Tibial artery (tissue), 4 donors: ENCODE measurements at places on chromosomes 12 and 14.

- DNase-seq: no peak
- peaks cover 3% of the 10 kb centered on the region for H3K27me3 ChIP-seq
- no peaks in the 10 kb centered on the region for H3K36me3 ChIP-seq
These were observed 693.9 kb downstream of the MED13L start for GRCh38 chr12:115583591-115583990.

DNA sequence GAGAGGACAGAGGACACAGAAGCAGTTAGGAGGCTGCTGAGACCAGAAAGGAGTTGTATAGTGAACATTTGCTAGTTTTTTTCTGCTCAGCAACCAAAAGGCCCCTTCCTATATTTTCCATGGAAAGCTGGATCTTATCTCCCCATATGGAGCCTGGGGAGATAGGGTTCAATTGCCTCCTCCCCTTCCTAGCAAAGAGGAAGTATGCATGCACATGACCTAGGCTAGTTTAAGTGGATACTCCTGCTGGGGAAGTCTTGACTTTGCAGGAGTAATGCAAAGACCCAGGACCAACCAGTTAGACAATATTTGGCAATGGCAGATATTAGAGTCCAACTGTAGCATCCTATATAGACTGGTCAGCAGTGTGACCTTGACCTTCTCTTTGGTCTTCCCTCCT lies 15.1 kb downstream of the CHD8 start:
- no peak overlapping the region for H3K4me3 ChIP-seq
- DNase-seq: no peak
- H3K27ac ChIP-seq: no peak overlapping the region
- H3K36me3 ChIP-seq: no peaks in the 10 kb centered on the region
- H3K4me1 ChIP-seq: peaks cover 16% of the 10 kb centered on the region
- no peaks in the 10 kb centered on the region for H3K27me3 ChIP-seq

- H3K27me3 ChIP-seq: no peaks in the 10 kb centered on the region
- no peak for DNase-seq
- H3K4me3 ChIP-seq: no peak overlapping the region
- H3K27ac ChIP-seq: no peak overlapping the region
- H3K36me3 ChIP-seq: no peaks in the 10 kb centered on the region
These were observed 95.9 kb downstream of the OTOGL start for GRCh38 chr12:80195074-80195726.

DNA sequence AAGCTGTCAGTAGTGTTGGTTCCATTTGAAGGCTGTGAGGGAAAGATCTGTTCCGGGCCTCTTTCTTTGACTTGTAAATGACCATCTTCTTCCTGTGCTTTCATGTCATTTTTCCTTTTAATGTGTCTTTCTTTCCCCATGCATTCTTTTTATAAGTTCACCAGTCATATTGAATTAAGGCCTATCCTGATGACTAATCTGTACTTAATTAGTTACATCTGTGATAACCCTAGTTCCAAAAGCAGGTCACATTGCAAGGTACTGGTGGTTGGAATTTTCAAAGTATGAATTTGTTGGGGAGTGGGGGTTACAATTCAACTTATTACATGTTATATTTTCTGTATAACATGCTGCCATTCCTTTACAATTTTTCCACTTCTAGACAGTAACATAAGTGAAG lies 1642.1 kb upstream of the FLRT2 start:
- H3K27me3 ChIP-seq: no peaks in the 10 kb centered on the region
- no peak overlapping the region for H3K4me3 ChIP-seq
- no peaks in the 10 kb centered on the region for H3K4me1 ChIP-seq
- H3K36me3 ChIP-seq: no peaks in the 10 kb centered on the region
- no peak overlapping the region for H3K27ac ChIP-seq
- DNase-seq: no peak

- no peaks in the 10 kb centered on the region for H3K27me3 ChIP-seq
- H3K27ac ChIP-seq: peak overlapping the region; percentile 99
- peaks cover 5% of the 10 kb centered on the region for H3K36me3 ChIP-seq
These were observed 757 bp upstream of the PCK2 start for GRCh38 chr14:24093207-24093900.

GRCh38 chr14:74784634-74785033 lies 21.5 kb downstream of the YLPM1 start:
- no peak overlapping the region for H3K4me3 ChIP-seq
- H3K4me1 ChIP-seq: no peaks in the 10 kb centered on the region
- H3K27me3 ChIP-seq: no peaks in the 10 kb centered on the region
- no peak overlapping the region for H3K27ac ChIP-seq
- DNase-seq: no peak
- peaks cover 75% of the 10 kb centered on the region for H3K36me3 ChIP-seq

DNA sequence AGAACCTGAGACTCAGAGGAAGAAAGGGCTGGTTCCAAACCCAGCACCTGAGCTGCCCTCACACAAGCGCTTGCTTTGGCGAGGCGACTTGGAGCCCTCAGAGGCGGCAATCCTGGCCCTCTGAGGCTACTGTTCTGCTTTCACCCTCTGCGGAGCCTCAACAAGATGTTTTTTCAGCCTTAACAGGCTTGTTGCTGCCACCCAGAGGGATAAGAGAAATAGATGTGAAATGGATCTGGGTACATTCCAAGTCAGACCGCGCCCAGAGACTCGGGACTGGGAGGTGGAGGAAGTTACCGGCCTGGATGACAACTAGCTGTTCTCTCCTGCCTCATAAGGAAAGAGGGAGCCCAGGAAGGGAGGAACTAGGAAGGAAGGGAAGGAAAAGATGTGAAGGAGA lies 89.6 kb downstream of the TTC7B start:
- H3K27ac ChIP-seq: peak overlapping the region; percentile 32
- H3K4me3 ChIP-seq: no peak overlapping the region
- H3K36me3 ChIP-seq: no peaks in the 10 kb centered on the region
- no peaks in the 10 kb centered on the region for H3K27me3 ChIP-seq
- no peaks in the 10 kb centered on the region for H3K4me1 ChIP-seq
